T follicular helper cell (primary cell): ENCODE measurements at places on chromosomes 2 and 18.

- no peak for DNase-seq
Measured at GRCh38 chr2:219737270-219737691, 109.9 kb downstream of the SLC4A3 start.

DNA sequence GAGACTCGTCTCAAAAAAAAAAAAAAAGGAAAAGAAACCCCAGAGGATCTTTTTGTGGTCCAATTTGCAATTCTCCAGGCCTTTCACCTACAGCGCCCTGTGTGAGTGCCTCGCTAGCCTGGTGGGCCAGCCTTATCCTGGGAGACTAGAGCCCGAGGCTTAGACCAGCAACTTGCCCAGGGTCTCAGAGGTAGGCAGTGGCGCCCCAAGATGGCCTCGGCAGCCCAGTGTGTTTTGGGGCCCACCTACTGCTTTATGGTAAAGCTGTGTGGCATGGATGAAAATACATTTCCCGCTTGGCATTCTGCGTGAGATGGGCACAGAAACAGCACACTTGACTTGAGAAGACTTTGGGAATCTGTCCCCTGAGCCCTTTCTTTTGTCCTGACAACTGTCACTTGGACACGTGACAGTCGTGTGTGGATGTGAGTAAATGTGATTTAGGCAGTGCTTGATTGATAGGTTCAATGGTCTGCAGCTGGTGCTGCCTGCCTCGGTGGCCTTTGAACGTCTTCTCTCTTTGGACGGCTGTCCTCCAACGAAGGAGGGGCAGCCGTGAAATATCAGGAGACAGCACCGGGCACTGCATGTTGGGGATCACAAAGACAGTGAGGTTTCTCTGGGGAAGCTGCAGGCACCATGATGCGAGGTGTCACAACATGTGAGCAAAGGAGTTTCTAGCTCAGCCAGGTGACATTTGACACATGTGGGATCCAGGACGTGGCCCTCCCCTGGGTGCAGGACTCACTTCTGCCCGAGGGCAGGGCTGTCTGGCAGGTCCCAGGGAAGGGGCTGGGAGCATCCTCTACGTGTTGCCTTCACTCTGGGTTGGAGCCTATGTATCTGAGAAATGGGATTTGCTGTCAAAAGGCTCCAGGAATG is 209.5 kb upstream of the TWIST2 start:
- DNase-seq: no peak

- DNase-seq: no peak
Measured at GRCh38 chr18:52415131-52415530, 75.1 kb downstream of the DCC start.

GRCh38 chr2:46909771-46910419 is 5.7 kb downstream of the MCFD2 start:
- DNase-seq: no peak

- DNase-seq: no peak
Measured at GRCh38 chr2:110735366-110735765, 3.0 kb downstream of the ACOXL start.

DNA sequence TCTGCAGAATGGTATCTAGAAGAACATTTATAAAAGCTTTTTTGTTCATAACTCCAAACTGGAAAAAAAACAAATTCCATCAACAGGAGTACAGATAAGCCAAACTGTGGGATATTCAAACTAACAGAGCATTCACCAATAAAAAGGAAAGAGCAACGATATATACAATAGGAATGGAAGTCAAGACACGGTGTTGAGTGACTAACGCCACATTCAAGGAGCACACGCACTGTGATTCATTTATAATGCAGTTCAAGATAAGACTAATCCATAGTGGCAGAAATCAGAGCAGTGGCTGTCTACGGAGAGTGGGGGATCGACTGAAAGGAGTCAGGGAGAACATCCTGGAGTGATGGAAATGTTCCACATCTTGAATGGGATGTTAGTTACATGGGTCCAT is 70.7 kb downstream of the CABYR start:
- no peak for DNase-seq

DNA sequence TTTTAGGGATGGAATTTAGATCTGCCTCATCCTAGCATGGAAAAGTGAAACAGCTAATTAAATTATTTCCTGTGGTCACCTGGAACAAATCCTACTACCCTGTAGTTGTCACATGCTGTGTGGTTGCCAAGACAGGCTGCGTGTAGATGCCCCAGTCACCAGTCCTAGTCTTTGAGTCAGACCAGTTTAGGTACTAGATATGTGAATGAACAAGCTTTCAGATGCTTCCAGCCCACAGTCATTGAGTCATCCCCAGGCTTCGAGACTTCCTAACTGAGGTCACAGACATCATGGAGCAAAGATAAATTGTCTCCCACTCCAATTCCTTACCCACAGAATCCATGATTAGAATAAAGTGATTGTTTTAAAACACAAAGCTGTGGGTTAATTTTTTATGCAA is 35.8 kb upstream of the GRB14 start:
- no peak for DNase-seq

DNA sequence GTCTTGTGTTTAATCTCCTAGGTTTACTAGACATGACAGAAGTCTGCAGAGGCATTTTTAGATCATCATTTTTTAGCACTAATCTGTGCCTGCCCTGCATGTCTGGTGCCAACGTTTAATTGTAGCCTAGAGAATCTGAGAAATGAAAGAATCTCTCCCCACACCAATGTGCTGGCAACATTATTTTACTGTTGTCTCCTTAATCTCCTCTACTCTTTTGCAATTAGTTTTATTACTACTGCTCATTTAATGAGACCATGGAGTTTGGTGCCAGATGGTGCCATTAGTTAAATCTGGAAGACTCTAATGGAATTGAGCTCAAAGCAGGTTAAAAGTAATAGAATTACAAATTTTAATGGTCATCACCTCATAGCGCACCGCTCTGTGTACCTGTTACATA is 4.0 kb upstream of the SPP2 start:
- no peak for DNase-seq

- DNase-seq: no peak
Measured at GRCh38 chr2:241014764-241015163, 16.3 kb downstream of the SNED1 start.

GRCh38 chr2:112793449-112793978 is 9.2 kb upstream of the IL1A start:
- DNase-seq: no peak

DNA sequence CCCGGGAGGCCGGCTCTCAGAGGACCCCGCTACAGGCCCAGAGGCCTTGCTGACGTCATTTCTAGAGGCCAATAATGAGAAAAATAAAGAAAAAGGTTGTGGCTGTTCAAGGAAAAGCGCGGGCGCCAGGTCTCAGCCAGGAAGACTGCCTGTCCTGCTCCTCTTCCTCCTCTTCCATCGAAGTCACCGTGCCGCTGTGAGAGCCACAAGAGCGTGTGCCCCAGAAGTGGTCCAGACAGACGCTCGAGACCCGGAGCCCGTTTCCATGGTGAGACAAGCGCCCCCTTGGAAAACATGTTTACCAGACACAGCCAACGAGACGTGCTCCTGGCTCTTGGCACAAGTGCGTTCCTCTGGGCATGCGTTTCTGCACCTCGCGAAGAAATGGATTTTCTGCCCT is 210.5 kb downstream of the HDAC4 start:
- no peak for DNase-seq

- no peak for DNase-seq
Measured at GRCh38 chr18:65468881-65469280, 281.9 kb upstream of the CDH7 start.

GRCh38 chr2:133200684-133201421 is 367.4 kb downstream of the NCKAP5 start:
- DNase-seq: no peak

- no peak for DNase-seq
Measured at GRCh38 chr18:4241090-4241617, 214.0 kb downstream of the DLGAP1 start.

- no peak for DNase-seq
Measured at GRCh38 chr2:166125557-166125956, 2.3 kb downstream of the SCN1A start.

DNA sequence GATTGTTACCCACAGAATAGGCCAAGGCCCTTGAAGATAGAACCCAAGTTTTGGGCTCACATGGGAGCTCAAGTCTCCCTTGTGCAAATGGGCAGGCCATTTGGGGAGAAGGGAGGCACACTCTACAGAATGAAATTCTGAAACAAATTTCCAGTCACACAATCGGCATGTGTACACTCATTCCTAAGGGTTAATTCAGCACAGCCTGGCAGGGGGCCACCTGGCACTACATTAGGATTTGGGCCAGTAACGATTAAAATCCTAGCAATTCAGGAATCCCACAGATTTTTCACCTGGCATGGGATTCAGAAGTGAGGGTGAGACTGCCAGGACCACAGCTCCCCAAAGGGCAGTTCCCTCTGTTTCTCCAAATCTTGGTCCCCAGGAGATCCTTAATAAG is 46.4 kb downstream of the BMP10 start:
- DNase-seq: no peak

DNA sequence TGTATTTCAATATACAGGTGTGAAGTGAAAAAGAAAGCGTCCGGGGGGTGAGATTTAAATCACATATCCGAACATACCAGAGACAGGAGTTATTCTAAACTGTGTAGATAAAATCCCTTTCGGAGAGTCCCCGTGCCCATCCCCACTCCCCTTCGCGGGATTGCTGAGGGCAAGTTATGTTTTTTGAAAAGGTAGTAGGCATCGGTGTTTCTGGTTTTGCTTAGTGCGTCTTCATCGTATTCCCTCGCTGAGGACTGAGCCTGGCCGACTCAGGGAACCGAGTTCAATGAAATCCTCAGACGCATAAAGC is 583.4 kb downstream of the ZEB2 start:
- no peak for DNase-seq

GRCh38 chr18:2480536-2480935 is 90.8 kb downstream of the METTL4 start:
- no peak for DNase-seq

GRCh38 chr2:180048251-180048650 is 41.2 kb upstream of the CWC22 start:
- DNase-seq: no peak

DNA sequence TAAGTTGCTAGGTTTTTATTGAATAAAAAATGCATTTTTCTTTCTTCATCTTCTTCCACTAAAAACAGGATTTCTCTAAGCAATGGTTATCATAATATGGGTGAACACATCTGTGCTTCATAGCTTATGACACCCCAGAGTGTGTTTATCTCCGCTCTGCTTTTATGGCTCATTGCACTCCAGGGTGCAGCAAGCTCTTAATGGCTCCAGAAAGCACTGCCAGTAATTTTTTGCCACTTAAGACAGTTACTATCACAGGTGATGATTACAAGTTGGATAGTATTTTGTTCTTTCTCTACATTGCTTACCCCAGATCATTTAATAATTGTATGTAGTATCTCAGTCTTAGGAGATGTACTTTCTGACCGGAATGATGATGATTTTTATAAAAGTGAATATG is 239.3 kb upstream of the CDH20 start:
- DNase-seq: no peak
